PC-9 (cell line): ENCODE measurements at places on chromosomes 11 and 22. TPM values are rescaled to one million over a fixed set of nuclear protein-coding genes. Genes with fewer than 3 reads are reported as not detected.

DNA sequence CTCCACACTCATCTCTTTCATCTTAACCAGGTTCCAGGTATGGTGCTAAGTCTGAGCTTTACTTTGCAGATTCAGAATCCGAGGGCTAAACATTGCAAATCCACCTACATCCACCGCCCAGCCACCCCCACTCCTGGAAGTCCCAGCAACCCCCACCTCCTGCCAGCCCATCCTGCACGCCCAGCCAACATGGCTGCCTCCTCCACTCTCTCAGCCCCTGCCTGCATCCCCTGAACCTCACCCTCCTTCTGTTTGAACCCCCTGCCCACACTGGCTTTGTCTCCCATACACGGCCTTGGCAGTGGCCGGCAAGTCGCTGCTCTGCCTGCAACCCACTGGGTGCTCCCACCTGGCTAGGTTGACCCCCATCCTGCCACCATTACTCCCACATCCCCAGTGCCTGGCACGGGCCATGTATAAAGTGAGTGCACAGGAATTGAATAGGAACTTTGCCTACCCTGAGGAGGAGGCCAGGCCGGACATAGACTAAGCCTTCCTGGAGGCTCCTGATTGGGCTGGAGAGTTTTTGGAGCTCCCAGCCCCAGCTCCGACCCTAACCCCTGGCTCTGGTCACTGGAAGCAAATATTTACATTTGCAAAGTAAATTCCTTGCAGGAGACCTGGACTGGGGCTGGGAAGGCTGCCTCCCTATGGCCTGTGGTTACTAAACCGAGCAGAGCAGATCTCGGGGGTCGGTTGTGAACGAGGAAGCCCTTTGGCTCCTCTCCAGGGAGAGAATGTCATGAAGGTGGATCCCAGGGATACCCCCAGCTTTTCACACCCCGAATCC lies 14.4 kb downstream of the EMID1 start:
- H3K36me3 ChIP-seq: no peaks in the 10 kb centered on the region
- H3K4me3 ChIP-seq: no peak overlapping the region
- H3K27me3 ChIP-seq: 0 out of 2 replicates have a peak, but pooled peaks cover 8% of the 10 kb centered on the region
- no peaks in the 10 kb centered on the region for H3K4me1 ChIP-seq

DNA sequence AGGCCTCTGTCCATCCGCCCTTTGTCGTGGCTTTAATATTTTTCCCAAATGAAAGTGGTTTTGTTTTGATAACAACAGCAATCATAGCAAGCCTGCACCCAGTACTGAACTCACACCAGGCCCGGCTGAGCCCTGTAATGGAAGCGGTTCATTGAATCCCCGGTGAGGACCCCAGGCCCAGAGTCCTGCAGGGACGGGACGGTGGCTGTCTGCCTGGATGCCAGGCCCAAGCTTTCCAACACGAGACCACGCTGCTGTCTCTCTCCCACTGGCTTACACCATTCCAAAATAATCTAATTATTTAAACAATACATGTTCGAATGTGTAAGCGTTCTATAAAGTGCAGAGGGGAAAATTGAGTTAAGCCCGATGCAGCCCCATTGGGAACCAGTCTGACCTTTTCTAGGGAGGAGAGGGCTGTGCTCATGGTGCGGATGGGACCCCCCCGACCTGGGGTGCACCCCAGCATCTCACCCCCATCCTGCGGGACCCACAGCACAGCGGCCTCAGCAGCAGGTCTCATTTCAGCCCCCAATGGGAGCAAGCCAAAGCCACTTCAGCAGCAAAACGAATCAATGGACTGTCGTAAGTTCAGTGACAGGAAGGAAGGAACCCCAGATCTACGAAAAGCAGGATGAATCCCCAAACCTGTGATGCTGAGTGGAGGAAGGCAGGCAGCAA lies 1046.9 kb downstream of the BRD1 start:
- H3K27ac ChIP-seq: no peak overlapping the region
- no peak for DNase-seq
- no peaks in the 10 kb centered on the region for H3K36me3 ChIP-seq
- H3K4me1 ChIP-seq: no peaks in the 10 kb centered on the region

DNA sequence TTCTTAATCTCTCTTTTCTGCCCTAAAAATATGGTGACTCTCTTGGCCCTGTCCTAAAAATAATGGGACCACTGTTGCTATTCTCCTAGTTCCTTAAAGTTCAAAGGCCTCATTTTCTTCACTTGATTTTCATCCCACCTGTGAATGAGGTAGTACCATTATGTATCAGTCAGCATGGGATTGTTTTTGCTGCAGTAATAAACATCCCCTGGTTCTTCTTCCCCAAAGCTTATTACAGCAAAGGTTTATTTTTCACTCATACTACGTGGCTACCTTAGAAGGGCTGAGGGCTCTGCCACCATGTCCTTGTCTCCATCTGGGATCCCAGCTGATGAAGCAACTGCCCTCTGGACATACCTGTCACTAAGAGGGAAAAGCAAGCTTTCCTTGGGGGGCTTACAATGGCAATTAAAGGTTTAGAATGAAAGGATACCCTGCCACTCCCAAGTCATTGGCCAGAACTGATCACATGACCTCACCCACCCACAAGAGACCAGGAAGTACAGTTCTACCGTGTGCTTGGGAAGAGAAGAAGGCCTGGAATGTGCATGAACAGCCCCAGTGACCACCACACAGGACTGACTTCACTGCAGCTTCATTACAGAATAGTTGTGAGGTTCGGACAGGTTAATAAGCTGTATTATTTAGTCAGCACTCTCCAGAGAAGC lies 7.8 kb downstream of the TTC38 start:
- no peaks in the 10 kb centered on the region for H3K27me3 ChIP-seq
- H3K36me3 ChIP-seq: peaks cover 8% of the 10 kb centered on the region; the same call in 1 of the 2 replicates
- H3K27ac ChIP-seq: no peak overlapping the region

GRCh38 chr11:27420217-27420616 lies 52.4 kb downstream of the LGR4 start:
- H3K4me1 ChIP-seq: peaks cover 47% of the 10 kb centered on the region
- DNase-seq: no peak
- no peak overlapping the region for H3K4me3 ChIP-seq
- H3K27ac ChIP-seq: no peak overlapping the region
- H3K36me3 ChIP-seq: no peaks in the 10 kb centered on the region

GRCh38 chr11:32829157-32829679 lies 509 bp upstream of the PRRG4 start:
- peak overlapping the region; percentile 72 for H3K4me3 ChIP-seq
- H3K27me3 ChIP-seq: no peaks in the 10 kb centered on the region
- DNase-seq: peak; percentile 73
- peak overlapping the region; percentile 48 for H3K27ac ChIP-seq

DNA sequence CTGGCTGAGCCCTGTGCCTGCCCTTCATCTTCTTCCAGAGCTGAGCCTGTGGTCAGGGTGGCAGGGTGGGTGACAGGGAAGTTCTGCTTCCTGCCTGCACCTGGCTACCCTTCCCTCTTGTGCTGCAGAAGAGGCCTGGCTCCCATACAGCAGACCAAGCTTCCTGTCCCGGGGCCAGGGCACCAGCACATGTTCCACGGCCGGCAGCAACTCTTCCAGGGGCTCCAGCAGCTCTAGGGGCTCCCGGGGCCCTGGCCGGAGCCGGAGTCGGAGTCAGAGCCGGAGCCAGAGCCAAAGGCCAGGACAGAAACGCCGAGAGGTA lies 15.0 kb downstream of the ROBO3 start:
- H3K4me3 ChIP-seq: no peak overlapping the region
- no peak for DNase-seq
- H3K27me3 ChIP-seq: peaks cover 43% of the 10 kb centered on the region
- H3K4me1 ChIP-seq: no peaks in the 10 kb centered on the region
- H3K36me3 ChIP-seq: no peaks in the 10 kb centered on the region

KRTAP5-8 gene
- not detected in 2 replicates for total RNA-seq

FXYD6 gene
- 0.20 and 0.48 TPM in 2 replicates for total RNA-seq

DNA sequence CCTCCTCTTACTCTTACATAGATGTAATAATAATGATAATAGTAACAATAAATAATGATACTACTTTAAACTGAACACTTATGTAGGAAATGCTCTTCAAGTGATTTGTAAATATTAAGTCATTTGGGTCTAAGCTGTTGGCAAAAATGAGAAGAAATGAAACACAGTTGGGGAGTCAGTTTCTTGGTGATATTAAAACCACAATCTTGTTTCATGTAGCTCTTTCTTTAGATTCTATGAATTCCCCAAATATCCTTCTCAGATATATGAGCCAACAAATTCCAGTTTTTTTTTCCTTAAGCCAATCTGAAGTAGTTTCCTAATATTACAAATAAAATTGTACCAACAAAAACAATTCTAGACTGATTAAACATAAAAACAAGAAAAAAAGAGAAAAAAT lies 1115.6 kb upstream of the CNTN5 start:
- no peak overlapping the region for H3K4me3 ChIP-seq
- no peaks in the 10 kb centered on the region for H3K27me3 ChIP-seq
- no peaks in the 10 kb centered on the region for H3K4me1 ChIP-seq
- H3K27ac ChIP-seq: no peak overlapping the region

DNA sequence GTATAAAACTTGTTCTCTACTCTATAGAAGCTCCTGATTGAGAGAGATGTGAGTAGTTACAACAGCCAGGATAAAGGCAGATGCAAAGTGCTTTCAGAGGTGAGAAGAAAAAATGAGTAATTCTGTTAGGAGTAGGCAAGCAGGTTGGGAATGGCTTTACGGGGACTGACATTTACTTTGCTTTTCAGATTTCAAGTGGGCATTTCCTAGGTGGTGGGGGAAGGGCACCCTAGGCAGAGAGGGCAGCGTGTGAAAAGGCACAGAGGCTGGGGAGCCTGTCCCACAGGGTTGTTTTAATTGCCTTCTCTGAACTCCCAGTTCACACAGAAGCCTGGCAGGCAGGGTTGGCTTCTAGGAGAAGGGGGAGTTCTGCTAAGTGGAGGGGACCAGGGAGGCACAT lies 106.5 kb downstream of the NAV2 start:
- no peak for DNase-seq
- no peaks in the 10 kb centered on the region for H3K27me3 ChIP-seq

GRCh38 chr11:114624455-114625207 lies 29.0 kb upstream of the NXPE4 start:
- DNase-seq: no peak
- no peaks in the 10 kb centered on the region for H3K4me1 ChIP-seq
- H3K4me3 ChIP-seq: no peak overlapping the region
- no peak overlapping the region for H3K27ac ChIP-seq

APLNR gene
- not detected in 2 replicates for total RNA-seq

GRCh38 chr11:83938148-83938547 lies 652.0 kb upstream of the CCDC90B start:
- no peaks in the 10 kb centered on the region for H3K36me3 ChIP-seq
- no peak overlapping the region for H3K27ac ChIP-seq
- no peaks in the 10 kb centered on the region for H3K27me3 ChIP-seq
- no peaks in the 10 kb centered on the region for H3K4me1 ChIP-seq

PLEKHB1 gene
- 29.1 and 40.1 TPM in 2 replicates for total RNA-seq

GRCh38 chr11:41113160-41113559 lies 346.3 kb downstream of the LRRC4C start:
- H3K4me3 ChIP-seq: no peak overlapping the region
- no peaks in the 10 kb centered on the region for H3K4me1 ChIP-seq
- H3K36me3 ChIP-seq: no peaks in the 10 kb centered on the region
- H3K27ac ChIP-seq: no peak overlapping the region

CCDC73 gene
- not detected in 2 replicates for total RNA-seq

DNA sequence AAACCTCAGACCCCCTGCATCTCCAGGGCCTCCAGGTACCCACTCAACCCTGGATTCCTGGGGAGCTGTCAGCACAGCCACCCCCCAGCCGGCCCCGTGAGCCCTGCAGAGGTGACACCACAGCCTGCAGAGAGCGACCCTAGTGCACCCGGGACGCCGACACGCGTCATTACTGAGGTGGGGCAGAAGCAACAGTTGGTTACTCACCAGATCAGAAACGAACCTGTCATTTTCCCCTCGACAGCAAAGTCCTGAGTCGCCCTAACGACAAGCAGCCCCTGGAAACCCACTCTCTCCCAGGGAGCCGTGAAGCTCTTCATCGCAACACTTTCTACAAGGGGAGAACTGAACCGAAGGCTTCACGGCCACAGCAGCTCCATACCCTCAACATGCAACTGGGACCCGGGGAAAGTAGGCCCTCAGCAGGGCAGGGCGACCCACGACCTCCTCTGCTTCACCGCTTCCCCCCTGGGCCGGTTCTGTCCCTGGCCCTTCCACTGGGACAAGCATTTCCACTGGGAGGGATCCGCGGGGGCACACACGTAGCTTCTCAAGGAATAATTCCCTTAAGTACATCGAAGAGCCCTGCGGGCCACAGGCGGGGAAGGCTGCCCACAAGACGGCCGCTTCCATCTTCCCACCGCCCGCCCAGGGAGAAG lies 1.6 kb downstream of the BRD1 start:
- 0 out of 2 replicates have a peak overlapping the region, but pooled peaks have one; percentile 19 for H3K27ac ChIP-seq
- no peaks in the 10 kb centered on the region for H3K27me3 ChIP-seq
- DNase-seq: no peak
- H3K4me3 ChIP-seq: peak overlapping the region; percentile 90
- peaks cover 21% of the 10 kb centered on the region for H3K36me3 ChIP-seq
- H3K4me1 ChIP-seq: peaks cover 17% of the 10 kb centered on the region

DNA sequence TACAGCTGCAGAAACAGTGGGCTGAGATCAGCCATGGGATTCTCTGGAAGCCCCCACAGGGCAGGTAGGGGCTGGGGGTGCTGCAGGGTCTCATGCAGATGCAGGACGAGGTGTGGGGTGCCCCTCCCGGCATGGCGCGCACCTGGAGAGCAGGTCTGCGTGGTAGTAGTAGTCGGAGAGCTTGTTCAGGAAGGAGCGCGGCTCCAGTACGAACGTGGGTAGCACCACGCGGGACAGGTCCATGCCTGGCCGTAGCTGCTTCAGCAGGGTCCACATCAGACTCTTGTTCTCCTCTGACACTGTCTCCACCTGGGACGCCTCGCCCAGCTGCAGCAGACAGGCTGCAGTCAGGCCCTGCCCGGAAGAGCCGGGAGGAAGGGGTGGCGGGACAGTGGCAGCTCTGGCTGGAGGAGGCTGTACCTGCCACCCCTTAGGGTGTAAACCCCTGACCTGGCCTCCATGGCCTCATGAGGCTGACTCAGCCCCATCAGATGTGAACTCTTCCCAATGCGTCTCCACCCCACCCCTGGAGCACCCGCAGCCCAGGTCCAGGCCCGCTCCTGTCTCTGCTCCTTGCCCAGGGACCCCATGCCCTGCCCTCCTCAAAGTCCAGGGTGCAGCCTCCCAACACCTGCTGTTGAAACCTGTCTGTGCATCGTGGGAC lies 47.0 kb upstream of the CARS1 start:
- no peaks in the 10 kb centered on the region for H3K27me3 ChIP-seq
- H3K36me3 ChIP-seq: no peaks in the 10 kb centered on the region
- DNase-seq: no peak
- no peaks in the 10 kb centered on the region for H3K4me1 ChIP-seq
- no peak overlapping the region for H3K4me3 ChIP-seq

- peaks cover 13% of the 10 kb centered on the region for H3K4me1 ChIP-seq
- DNase-seq: no peak
- 0 out of 2 replicates have a peak, but pooled peaks cover 7% of the 10 kb centered on the region for H3K27me3 ChIP-seq
- H3K27ac ChIP-seq: no peak overlapping the region
- no peak overlapping the region for H3K4me3 ChIP-seq
- no peaks in the 10 kb centered on the region for H3K36me3 ChIP-seq
Measured at GRCh38 chr11:2097356-2097997, 41.7 kb downstream of the IGF2 start.

- no peaks in the 10 kb centered on the region for H3K27me3 ChIP-seq
- no peak for DNase-seq
- no peaks in the 10 kb centered on the region for H3K4me1 ChIP-seq
- H3K27ac ChIP-seq: no peak overlapping the region
Measured at GRCh38 chr11:120471131-120471530, 40.4 kb upstream of the GRIK4 start.

- H3K27ac ChIP-seq: no peak overlapping the region
- peaks cover 59% of the 10 kb centered on the region for H3K27me3 ChIP-seq
- no peak overlapping the region for H3K4me3 ChIP-seq
- no peaks in the 10 kb centered on the region for H3K4me1 ChIP-seq
Measured at GRCh38 chr11:11577932-11578911, 43.6 kb downstream of the GALNT18 start.

GPR83 gene
- total RNA-seq: not detected in 2 replicates

- no peaks in the 10 kb centered on the region for H3K36me3 ChIP-seq
- DNase-seq: no peak
- H3K4me3 ChIP-seq: no peak overlapping the region
- H3K4me1 ChIP-seq: no peaks in the 10 kb centered on the region
Measured at GRCh38 chr22:48173061-48173772, 1410.8 kb downstream of the TBC1D22A start.
